Activated T-cell treated with anti-CD3 and anti-CD28 coated beads, Interleukin-2, amount 50 U/mL, for 24 hours (primary cell): ENCODE measurements at places on chromosomes 13 and 19.

- no peaks in the 10 kb centered on the region for H3K36me3 ChIP-seq
- no peak for DNase-seq
- H3K4me1 ChIP-seq: peaks cover 16% of the 10 kb centered on the region
- H3K4me3 ChIP-seq: no peak overlapping the region
- no peak overlapping the region for H3K27ac ChIP-seq
- peaks cover 3% of the 10 kb centered on the region for H3K27me3 ChIP-seq
Observed at GRCh38 chr13:59750860-59751259, 412.9 kb downstream of the DIAPH3 start.

DNA sequence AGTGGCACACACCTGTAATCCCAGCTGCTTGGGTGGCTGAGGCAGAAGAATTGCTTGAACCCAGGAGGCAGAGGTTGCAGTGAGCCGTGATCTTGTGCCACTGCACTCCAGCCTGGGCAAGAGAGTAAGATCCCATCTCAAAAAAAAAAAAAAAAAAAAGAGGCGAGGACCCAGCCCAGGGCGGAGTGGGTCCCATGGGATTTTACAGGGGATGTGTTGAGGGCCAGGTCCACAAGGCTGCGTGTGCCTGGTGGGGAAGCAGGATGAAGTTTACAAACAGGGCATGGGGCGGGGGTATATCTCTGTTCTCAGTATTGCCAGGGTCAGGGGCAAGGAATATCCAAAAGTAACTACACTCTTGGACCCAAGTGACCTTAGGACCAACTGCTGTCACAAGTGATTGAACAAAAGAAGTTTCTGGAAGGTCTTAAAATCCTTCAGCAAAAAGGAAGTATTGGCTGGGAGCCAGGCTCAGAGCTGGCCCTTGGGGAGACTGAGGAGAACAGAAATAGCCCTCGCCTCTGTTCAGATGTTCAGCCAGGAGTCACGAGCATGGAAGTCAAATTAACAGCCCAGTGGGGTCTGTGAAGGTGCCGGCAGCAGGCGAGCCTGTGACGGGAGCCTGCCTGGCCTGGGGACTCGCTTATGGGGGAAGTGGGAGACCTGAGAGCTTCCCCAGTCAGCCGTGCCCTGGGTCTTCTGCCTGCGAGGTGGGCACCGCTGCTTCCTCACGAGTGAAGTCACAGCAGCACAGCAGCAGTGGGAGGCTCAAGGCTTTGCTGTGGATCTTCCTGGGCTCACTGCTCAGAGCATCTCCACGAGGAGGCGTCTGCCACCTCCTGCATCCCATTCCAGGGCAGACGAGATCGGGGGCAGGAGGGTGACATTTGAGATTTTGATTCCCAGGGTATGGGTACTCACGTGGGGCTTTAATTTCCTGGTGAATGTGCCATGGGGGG is 6.4 kb downstream of the MYO9B start:
- DNase-seq: no peak
- H3K4me1 ChIP-seq: peaks cover 70% of the 10 kb centered on the region
- peaks cover 45% of the 10 kb centered on the region for H3K36me3 ChIP-seq
- H3K4me3 ChIP-seq: no peak overlapping the region

GRCh38 chr13:99119656-99120055 is 81.0 kb upstream of the UBAC2 start:
- peaks cover 6% of the 10 kb centered on the region for H3K36me3 ChIP-seq
- peaks cover 47% of the 10 kb centered on the region for H3K4me1 ChIP-seq
- peak overlapping the region; percentile 34 for H3K27ac ChIP-seq
- no peaks in the 10 kb centered on the region for H3K27me3 ChIP-seq
- H3K4me3 ChIP-seq: no peak overlapping the region

DNA sequence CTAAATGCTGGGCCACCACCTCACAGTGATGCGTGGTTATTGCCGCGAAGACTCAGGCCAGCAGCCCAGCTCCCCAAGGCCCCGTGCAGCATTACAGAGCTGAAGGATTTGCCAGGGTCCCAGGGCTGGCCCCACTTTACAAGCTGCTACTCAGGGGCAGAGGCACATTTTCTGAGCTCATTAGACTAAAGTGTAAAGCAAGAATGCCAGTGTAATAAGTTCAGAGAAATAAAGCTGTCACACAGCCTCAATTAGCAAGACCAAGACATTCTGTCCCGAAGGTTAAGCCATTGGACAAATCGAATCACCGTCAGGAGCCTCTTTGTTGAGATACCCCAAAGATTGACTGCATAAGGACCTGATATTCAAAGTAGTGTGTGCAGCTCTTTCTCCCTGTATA is 428.4 kb downstream of the EFNB2 start:
- DNase-seq: no peak
- H3K27ac ChIP-seq: no peak overlapping the region
- no peaks in the 10 kb centered on the region for H3K4me1 ChIP-seq
- H3K4me3 ChIP-seq: no peak overlapping the region
- H3K27me3 ChIP-seq: peaks cover 2% of the 10 kb centered on the region

- H3K27ac ChIP-seq: no peak overlapping the region
- H3K27me3 ChIP-seq: no peaks in the 10 kb centered on the region
- DNase-seq: no peak
- no peaks in the 10 kb centered on the region for H3K4me1 ChIP-seq
Observed at GRCh38 chr13:85737952-85738351, 61.3 kb downstream of the SLITRK6 start.

- peaks cover 5% of the 10 kb centered on the region for H3K4me1 ChIP-seq
- H3K4me3 ChIP-seq: no peak overlapping the region
- H3K27ac ChIP-seq: no peak overlapping the region
Observed at GRCh38 chr19:51173681-51174080, 31.6 kb downstream of the SIGLEC7 start.

- no peak overlapping the region for H3K4me3 ChIP-seq
- H3K4me1 ChIP-seq: peaks cover 2% of the 10 kb centered on the region
- no peak for DNase-seq
- peaks cover 22% of the 10 kb centered on the region for H3K27me3 ChIP-seq
- H3K36me3 ChIP-seq: no peaks in the 10 kb centered on the region
Observed at GRCh38 chr19:13599681-13600080, 93.4 kb upstream of the CACNA1A start.

GRCh38 chr13:20779405-20779804 is 5.6 kb upstream of the EEF1AKMT1 start:
- H3K4me3 ChIP-seq: no peak overlapping the region
- peaks cover 25% of the 10 kb centered on the region for H3K4me1 ChIP-seq
- peaks cover 77% of the 10 kb centered on the region for H3K36me3 ChIP-seq
- no peak for DNase-seq

DNA sequence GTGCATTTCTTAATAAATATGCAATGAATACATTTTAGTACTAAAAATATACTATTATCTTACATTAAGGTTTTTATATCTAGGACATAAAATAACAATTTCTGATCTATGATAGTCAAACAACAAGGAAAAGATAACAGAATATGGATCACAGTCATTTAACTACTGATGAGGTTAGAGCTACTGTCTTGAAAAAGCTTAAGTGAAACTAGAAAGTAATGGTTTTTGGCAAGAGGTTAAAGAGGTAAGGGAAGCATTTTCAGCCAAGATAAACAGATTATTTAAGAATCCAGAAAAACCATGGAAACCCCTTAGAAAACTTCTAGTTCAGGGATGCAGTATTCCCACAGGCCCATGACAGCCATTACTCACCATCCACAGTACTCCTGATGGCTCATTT is 787.4 kb downstream of the DACH1 start:
- H3K4me3 ChIP-seq: no peak overlapping the region
- H3K27me3 ChIP-seq: no peaks in the 10 kb centered on the region
- DNase-seq: no peak
- H3K27ac ChIP-seq: no peak overlapping the region
- no peaks in the 10 kb centered on the region for H3K4me1 ChIP-seq
- H3K36me3 ChIP-seq: no peaks in the 10 kb centered on the region

DNA sequence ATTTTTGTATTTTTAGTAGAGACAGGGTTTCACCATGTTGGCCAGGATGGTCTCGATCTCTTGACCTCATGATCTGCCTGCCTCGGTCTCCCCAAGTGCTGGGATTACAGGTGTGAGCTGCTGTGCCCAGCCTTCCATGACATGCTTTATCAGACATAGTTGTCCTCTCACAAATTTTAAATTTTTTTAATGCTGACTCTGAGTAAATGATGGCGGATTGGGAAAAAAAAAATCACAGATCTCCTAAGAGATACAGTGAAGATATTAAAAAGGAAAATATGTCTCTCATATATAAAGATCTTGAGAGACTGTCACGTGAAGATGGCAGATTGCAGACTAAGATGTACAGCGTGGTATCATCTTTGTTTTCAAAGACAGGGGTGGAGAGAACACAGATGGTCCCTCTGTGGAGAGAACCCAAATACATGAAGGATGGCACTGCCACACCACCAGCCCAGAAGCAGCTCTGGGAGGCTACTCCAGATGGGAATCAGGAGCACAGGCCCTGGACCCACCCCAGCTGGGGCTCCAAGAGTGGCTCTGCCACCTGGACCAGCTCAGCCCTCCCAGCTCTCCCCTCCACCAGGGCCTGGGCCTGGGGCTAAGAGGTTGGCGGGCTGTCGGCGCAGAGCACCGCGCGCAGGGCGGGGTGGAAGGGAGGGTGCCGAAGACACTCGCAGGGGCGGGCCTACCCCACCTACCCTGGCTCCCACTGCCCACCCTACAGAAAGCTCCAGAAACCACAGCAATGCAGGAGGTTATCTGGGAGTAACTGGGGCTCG is 20.0 kb upstream of the CCNP start:
- H3K27me3 ChIP-seq: no peaks in the 10 kb centered on the region
- H3K27ac ChIP-seq: no peak overlapping the region
- H3K4me1 ChIP-seq: peaks cover 6% of the 10 kb centered on the region
- peaks cover 63% of the 10 kb centered on the region for H3K36me3 ChIP-seq
- DNase-seq: no peak

- H3K36me3 ChIP-seq: no peaks in the 10 kb centered on the region
- no peak for DNase-seq
- H3K27ac ChIP-seq: no peak overlapping the region
Observed at GRCh38 chr13:66612983-66613382, 617.2 kb downstream of the PCDH9 start.

DNA sequence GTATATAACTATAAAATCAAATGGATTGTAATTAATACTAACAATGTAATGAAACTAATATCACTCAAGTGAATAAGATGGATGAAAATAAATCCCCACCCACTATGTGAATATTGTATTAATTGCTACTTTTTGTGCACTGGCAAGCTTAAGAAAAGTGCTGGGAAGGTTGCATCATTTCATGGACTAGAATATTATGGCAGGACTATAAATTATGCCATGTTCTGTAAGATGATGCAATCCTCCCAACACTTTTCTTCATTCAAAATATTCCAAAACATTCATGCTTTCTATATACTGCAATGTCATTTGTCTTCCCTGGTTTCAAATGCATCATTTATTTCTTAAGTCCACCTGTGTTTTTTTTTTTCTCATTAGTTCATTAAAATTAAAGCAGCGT is 457.6 kb upstream of the GPC6 start:
- H3K4me1 ChIP-seq: no peaks in the 10 kb centered on the region
- DNase-seq: no peak
- no peaks in the 10 kb centered on the region for H3K27me3 ChIP-seq
- H3K36me3 ChIP-seq: no peaks in the 10 kb centered on the region
- no peak overlapping the region for H3K4me3 ChIP-seq
- no peak overlapping the region for H3K27ac ChIP-seq

DNA sequence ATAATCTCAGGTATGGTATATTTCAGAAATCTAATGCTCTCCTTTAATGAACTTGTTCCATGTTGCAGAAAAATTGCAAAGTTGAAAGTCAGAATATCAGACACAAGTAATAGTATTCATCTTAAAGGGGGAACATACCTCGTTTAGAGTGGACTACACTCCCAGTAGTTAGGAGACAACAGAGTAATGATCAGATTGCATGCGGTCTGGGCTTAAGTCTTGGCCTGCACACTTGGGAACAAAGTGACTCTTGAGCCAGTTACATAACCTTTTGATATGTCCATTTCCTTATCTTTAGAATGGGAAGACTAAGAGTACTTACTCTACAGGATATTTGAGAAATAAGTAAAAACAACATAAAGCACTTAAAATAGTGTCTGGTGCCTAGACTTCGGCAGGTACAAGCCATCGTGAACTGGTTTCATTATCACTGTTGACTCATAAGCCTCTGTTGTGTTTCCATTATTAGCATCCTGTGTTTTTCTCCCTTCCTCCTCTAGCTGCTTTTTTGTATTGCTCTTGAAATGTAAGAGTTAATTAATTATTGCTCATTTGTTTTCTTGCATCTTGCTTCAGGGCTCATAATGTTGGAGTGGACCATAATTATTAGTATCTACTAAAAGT is 53.0 kb downstream of the DPY19L3 start:
- no peak overlapping the region for H3K4me3 ChIP-seq
- peak overlapping the region; percentile 40 for H3K27ac ChIP-seq
- peaks cover 20% of the 10 kb centered on the region for H3K4me1 ChIP-seq
- peaks cover 48% of the 10 kb centered on the region for H3K36me3 ChIP-seq

- peaks cover 50% of the 10 kb centered on the region for H3K4me1 ChIP-seq
- H3K4me3 ChIP-seq: no peak overlapping the region
- DNase-seq: peak; percentile 62
- peak overlapping the region; percentile 42 for H3K27ac ChIP-seq
Observed at GRCh38 chr13:40060296-40061007, 405.0 kb downstream of the COG6 start.

DNA sequence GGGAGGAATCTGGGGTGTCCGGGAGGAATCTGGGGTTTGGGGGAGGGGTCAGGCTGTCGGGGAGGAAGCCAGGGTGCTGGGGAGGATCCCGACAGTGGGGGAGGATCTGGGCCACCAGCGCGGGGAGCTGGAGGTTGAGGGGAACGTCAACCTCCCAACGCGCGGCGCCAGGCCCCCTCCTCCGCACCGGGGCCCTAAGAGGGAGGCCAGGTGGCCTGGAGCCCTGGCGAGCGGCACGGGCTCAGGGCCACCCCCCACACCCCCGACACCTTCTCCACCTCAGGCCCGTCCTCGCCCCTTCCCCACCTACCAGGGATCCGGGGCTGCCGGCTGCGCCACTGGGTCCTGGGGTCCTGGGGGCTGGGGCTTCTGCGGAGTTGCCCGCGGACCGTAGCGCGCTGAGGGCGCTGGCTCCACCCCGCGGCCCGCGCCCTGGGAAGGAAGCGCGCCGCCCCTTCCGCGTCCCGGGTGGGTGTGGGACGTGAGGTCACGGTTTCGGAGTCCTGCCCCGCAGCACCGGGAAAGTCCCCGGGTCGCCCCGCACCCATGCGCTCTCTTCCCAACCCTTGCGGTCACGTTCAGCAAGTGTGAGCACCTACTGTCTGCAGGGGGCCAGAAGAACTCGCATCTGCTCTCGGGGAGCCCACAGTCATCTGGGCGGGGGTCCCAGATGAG is at the start of gene TICAM1:
Gene TICAM1, minus strand, starts transcription at position 409 of the 675 bp plus-strand sequence. CDS start 13,335 bp downstream, outside the sequence.
- peaks cover 23% of the 10 kb centered on the region for H3K36me3 ChIP-seq
- peak; percentile 87 for DNase-seq
- peak within 1 kb of the TSS; percentile 95 for H3K27ac ChIP-seq

DNA sequence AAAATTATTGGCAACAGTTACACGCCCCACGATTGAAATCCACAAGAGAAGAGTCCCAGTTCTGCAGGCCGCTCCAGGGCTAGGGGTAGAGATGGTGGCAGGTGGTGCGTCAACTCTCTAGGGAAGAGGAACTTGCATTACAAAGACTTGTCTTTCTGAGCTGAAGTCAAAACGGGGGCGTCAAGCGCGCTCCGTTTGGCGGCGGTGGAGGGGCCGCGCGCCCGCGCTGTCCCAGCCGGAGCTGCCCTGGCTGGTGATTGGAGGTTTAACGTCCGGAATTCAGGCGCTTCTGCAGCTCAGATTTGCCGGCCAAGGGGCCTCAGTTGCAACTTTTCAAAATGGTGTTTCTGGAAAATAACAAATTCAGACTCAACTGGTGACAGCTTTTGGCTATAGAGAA is 38.9 kb downstream of the SOX1 start:
- no peak overlapping the region for H3K4me3 ChIP-seq
- H3K36me3 ChIP-seq: no peaks in the 10 kb centered on the region
- peaks cover 79% of the 10 kb centered on the region for H3K27me3 ChIP-seq
- H3K27ac ChIP-seq: no peak overlapping the region

- no peak overlapping the region for H3K27ac ChIP-seq
- DNase-seq: no peak
- H3K36me3 ChIP-seq: no peaks in the 10 kb centered on the region
- no peaks in the 10 kb centered on the region for H3K27me3 ChIP-seq
- H3K4me3 ChIP-seq: no peak overlapping the region
Observed at GRCh38 chr13:33932769-33933406, 114.9 kb downstream of the RFC3 start.
